ENCODE measurements at places on chromosomes 5 and 9.
A peak's percentile ranks its signal among the peaks of the same experiment; 100 is the strongest.

DNA sequence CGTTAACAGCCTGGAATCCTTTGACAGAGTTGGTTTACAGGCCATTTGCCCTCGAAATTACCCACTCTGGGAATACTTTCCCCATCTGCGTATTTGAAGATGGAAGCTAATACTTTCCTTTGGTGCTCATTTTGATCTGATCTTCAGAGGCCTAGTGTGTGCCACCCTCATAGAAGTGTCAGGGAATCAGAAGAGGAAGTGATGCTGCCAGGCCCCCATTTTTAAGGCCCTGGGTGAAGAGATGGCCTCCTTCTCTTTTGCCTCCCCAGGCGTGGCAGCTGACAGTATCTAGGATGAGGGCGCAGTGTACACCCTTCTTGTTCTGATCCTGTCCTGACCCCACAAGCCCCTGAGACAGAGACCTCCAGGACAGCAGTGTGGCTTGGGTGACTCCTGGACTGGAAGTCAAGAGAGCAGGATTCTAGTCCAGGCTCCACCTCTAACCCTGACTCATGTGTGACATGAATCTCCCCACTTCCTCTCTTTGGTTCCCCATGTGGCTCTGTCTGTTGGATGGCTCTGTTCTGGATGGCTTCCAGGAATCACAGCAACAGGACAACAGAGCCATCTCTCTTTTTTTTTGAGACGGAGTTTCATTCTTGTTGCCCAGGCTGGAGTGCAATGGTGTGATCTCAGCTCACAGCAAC is 27.8 kb downstream of the CSF1R start:
- no peak overlapping the region for H3K4me3 ChIP-seq
- no peaks in the 10 kb centered on the region for H3K36me3 ChIP-seq
- H3K27ac ChIP-seq: peak overlapping the region; percentile 21
- peaks cover 4% of the 10 kb centered on the region for H3K27me3 ChIP-seq

DNA sequence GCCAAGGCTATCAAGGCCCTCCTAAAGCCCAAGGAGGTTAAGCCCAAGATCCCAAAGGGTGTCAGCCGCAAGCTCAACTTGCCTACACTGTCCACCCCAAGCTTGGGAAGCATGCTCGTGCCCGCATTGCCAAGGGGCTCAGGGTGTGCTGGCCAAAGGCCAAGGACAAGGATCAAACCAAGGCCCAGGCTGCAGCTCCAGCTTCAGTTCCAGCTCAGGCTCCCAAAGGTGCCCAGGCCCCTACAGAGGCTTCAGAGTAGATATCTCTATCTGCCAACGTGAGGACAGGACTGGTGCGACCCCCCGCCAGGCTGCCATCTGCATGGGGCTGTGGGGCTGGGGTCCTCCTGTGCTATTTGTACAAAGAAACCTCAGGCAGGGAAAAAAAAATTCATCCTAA is 3.3 kb downstream of the HOMER1 start:
- peaks cover 5% of the 10 kb centered on the region for H3K36me3 ChIP-seq
- no peak overlapping the region for H3K27ac ChIP-seq
- no peak for DNase-seq
- H3K4me1 ChIP-seq: peaks cover 11% of the 10 kb centered on the region

- H3K27ac ChIP-seq: no peak overlapping the region
- H3K36me3 ChIP-seq: no peaks in the 10 kb centered on the region
- H3K27me3 ChIP-seq: peaks cover 5% of the 10 kb centered on the region
- no peaks in the 10 kb centered on the region for H3K4me1 ChIP-seq
- no peak overlapping the region for H3K4me3 ChIP-seq
- DNase-seq: no peak
These were observed 13.1 kb upstream of the IRX2 start for GRCh38 chr5:2764581-2764980.

- peaks cover 7% of the 10 kb centered on the region for H3K27me3 ChIP-seq
- H3K36me3 ChIP-seq: no peaks in the 10 kb centered on the region
- peak overlapping the region; percentile 91 for H3K4me3 ChIP-seq
- peaks cover 8% of the 10 kb centered on the region for H3K4me1 ChIP-seq
- H3K27ac ChIP-seq: peak overlapping the region; percentile 19
- peak; percentile 65 for DNase-seq
These were observed 3.8 kb downstream of the IER5L start for GRCh38 chr9:129174102-129174723.

- peaks cover 45% of the 10 kb centered on the region for H3K4me1 ChIP-seq
- H3K27me3 ChIP-seq: no peaks in the 10 kb centered on the region
- no peak for DNase-seq
- no peak overlapping the region for H3K4me3 ChIP-seq
- H3K27ac ChIP-seq: peak overlapping the region; percentile 96
These were observed 53.8 kb downstream of the CAST start for GRCh38 chr5:96716007-96716406.

- no peaks in the 10 kb centered on the region for H3K27me3 ChIP-seq
- no peak overlapping the region for H3K4me3 ChIP-seq
- H3K36me3 ChIP-seq: no peaks in the 10 kb centered on the region
- no peak overlapping the region for H3K27ac ChIP-seq
These were observed 333.5 kb downstream of the CHSY3 start for GRCh38 chr5:130237721-130238120.

- peaks cover 58% of the 10 kb centered on the region for H3K27me3 ChIP-seq
- no peak overlapping the region for H3K27ac ChIP-seq
- H3K4me1 ChIP-seq: no peaks in the 10 kb centered on the region
- H3K4me3 ChIP-seq: no peak overlapping the region
- H3K36me3 ChIP-seq: no peaks in the 10 kb centered on the region
These were observed 12.7 kb upstream of the PLEKHG4B start for GRCh38 chr5:79263-79662.

DNA sequence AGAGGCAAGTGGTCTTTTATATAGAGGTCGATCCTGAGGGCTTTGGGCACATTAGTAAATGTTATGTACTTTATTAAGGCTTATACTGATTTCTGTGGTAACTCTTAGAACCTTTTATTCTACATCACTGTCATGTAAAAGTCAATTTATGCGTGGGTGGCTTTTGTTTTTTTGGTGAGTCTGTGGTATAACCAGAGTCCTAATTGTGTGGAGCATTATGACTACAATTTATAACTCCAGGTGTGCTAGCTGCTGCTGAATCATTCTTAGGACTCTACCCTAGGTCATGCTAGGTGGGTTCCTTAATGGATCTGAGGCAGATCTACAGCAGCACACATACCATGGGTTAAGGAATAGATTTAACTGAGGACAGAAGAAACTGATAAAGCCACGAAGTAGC is 33.9 kb upstream of the KCNN2 start:
- no peak overlapping the region for H3K4me3 ChIP-seq
- H3K4me1 ChIP-seq: no peaks in the 10 kb centered on the region
- DNase-seq: no peak
- H3K27me3 ChIP-seq: no peaks in the 10 kb centered on the region

- H3K27ac ChIP-seq: no peak overlapping the region
- no peaks in the 10 kb centered on the region for H3K27me3 ChIP-seq
- H3K4me1 ChIP-seq: no peaks in the 10 kb centered on the region
- H3K36me3 ChIP-seq: no peaks in the 10 kb centered on the region
- H3K4me3 ChIP-seq: no peak overlapping the region
These were observed 910.2 kb upstream of the NUDT12 start for GRCh38 chr5:104472811-104473210.

GRCh38 chr9:74284581-74285450 is 212.3 kb upstream of the RORB start:
- H3K4me3 ChIP-seq: no peak overlapping the region
- no peaks in the 10 kb centered on the region for H3K4me1 ChIP-seq
- no peaks in the 10 kb centered on the region for H3K36me3 ChIP-seq
- no peak for DNase-seq

DNA sequence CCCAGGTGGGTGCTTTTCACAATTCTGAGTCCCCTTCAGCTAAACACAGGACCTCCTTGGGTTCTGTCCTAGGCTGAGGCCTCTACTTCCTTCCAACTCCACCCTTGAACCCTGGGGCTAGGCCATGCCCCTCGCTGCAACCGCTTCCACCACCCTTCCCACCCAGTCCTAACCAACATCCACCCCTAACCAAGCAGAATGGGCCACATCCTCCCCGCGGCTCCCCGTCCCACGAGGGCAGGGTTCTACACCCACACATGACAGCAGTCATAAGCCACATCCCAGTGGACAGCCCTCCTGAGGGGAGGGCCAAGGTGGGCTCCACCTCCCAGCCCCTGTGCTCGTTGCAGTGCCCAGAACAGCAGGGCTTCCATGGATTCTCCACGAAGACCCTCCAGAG is 65.8 kb downstream of the SHB start:
- H3K4me1 ChIP-seq: peaks cover 9% of the 10 kb centered on the region
- no peaks in the 10 kb centered on the region for H3K36me3 ChIP-seq
- DNase-seq: no peak

DNA sequence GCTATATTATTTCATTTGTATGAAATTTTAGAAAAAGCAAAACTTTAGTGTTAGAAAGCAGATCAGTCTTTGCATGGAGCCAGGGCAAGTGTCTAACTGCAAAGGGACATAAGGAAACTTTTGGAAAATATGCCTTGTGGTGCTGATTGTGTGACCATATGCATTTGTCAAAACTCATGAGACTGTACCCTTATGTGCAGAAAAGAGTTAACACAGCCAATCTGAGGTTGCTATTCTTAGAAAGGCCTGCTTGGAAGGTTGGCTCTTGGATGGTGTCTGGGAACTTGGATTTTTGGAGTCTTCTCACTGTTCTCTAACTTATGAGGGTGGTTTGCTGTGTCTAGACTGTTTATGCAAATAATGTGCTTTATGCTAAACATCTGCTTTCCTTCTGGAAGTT is 76.6 kb downstream of the SNX18 start:
- no peak overlapping the region for H3K4me3 ChIP-seq
- no peaks in the 10 kb centered on the region for H3K36me3 ChIP-seq
- no peaks in the 10 kb centered on the region for H3K27me3 ChIP-seq
- no peaks in the 10 kb centered on the region for H3K4me1 ChIP-seq

DNA sequence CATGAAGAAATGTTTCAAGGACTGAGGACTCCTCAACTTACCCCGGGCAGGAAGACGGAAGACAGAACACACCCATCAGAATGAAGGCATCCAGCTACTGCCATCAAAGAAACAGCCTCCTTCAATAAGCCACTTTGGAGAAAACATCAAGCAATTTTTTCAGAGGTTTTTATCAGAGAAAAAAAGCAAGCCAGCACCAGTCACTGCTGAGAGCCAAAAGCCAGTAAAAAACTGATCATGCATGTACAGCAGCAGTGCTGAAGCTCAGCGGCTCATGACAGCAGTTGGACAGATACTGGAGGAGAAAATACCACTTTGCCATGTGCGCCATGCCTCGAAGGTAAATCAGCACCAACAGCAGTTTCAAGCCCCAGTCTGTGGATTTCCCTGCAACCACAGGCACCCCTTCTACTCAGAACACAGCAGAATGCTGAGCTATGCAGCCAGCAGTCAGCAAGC is 10.1 kb upstream of the ZNF484 start:
- peak overlapping the region; percentile 91 for H3K27ac ChIP-seq
- H3K4me1 ChIP-seq: peaks cover 32% of the 10 kb centered on the region
- H3K27me3 ChIP-seq: no peaks in the 10 kb centered on the region
- DNase-seq: no peak

DNA sequence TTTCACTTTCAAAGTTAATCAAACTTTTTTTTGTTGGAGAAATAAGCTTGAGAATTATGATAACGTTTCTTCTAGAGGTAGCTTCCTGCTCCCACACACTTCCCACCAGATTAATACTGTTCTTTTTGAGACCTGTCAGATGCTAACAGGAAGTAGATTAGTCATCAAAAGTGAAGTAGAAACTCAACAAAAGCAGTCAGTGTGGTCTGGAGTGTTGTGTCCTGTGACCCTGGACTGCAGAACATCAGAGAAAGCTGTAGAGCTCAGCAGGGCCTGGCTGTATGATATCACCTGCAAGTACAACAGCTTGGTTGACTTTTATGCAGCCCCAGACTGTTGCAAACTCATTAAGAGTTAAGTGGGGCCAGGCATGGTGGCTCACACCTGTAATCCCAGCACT is 495.7 kb upstream of the CYLC2 start:
- no peak overlapping the region for H3K4me3 ChIP-seq
- no peaks in the 10 kb centered on the region for H3K36me3 ChIP-seq
- no peak for DNase-seq
- H3K4me1 ChIP-seq: no peaks in the 10 kb centered on the region
- no peak overlapping the region for H3K27ac ChIP-seq
- no peaks in the 10 kb centered on the region for H3K27me3 ChIP-seq

DNA sequence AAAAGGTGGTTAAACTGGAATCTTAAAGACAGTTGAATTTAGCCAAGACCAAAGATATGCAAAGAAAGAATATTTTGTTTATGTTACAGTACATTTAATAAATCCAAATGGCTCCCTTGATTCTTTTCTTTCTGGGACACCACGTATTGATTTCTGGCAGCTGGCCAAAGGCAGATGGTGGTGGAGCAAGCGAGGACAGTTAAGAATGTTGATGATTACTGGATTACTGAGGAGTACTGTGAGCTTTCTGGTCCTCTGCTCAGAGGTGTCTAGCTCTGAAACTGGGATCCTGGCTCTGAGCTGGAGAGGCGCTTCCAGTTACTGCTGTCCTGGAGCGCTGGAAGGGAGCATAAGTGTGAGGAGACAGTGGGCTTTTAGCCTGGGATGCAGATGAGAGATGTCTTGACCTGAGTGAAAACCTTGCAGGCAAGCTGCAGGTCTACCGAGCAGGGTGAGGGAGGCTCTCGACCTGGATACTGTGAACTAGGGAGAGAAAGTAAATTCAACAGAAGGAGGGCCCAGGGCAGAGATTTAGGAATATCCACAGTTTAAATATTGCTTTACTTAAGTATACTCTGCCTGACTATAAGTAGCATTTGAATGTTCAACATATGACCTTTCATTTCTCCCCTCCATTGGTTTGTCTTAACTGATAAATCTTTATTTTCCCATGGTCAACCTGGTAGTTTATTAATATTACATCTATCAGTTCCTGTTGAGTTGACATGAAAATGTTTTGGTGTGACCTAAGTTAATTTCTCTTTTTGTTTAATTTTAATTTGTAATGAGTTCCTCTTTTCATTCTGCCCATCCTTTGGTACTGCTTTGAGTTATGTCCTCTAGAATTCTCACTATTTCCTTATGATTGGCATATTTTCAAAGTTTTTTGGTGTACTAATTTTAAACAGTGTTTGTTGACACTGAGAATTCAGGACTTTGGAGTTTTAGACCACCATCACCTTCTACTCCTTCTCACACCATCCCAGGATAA is 3.7 kb downstream of the SYK start:
- peaks cover 3% of the 10 kb centered on the region for H3K36me3 ChIP-seq
- no peak for DNase-seq
- peak overlapping the region; percentile 31 for H3K4me3 ChIP-seq
- H3K4me1 ChIP-seq: peaks cover 7% of the 10 kb centered on the region
- no peak overlapping the region for H3K27ac ChIP-seq
- H3K27me3 ChIP-seq: peaks cover 89% of the 10 kb centered on the region

GRCh38 chr9:96009223-96009602 is 133.7 kb downstream of the ERCC6L2 start:
- H3K27me3 ChIP-seq: no peaks in the 10 kb centered on the region
- peak overlapping the region; percentile 94 for H3K27ac ChIP-seq
- H3K4me3 ChIP-seq: no peak overlapping the region
- DNase-seq: no peak
- H3K4me1 ChIP-seq: peaks cover 29% of the 10 kb centered on the region
